ENCODE measurements at places on chromosomes 4 and X.

DNA sequence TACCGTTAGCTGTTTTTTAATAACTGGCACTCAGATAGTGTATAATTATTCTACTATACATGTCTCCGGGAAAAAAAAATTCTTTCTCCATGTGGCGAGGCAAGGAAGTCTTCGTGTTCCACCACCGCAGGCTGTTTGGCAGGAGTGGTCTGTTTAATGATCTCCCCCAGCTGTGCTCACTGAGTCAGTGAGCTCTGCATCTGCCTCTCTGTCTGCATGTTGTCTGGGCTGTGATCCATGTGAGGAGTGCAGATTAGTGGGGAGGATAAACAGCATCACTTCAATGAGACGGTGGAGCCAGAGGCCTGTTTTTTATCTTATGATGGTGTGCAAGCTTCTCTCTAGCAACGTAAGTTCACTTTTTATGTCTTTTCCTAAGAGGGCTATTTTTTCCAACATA lies 69.8 kb downstream of the RPS3A start:
- peak; percentile 87 for DNase-seq

- DNase-seq = no peak
Measured at GRCh38 chrX:39396358-39396995, 595.2 kb downstream of the MID1IP1 start.

- peak; percentile 43 for DNase-seq
Measured at GRCh38 chr4:16721613-16722291, 176.7 kb downstream of the LDB2 start.

DNA sequence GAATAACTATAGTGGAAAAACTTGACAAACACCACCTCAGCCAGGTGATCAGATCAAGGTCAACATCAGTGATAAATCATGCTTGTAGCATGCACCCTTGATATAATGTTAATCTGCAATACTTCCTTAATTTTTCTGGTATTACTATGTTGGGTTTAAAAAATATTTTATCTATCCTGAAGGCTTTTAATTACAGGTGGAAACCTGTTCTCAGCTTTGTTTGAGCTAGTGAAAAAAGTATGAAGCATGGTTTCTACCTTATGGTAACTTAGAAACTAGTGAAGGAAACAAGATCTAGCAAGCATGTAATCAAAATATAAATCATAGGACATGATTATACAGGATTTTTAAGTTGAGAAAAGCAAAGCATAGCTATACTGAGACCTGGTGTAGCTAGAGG lies 26.6 kb downstream of the MAOA start:
- DNase-seq = no peak

DNA sequence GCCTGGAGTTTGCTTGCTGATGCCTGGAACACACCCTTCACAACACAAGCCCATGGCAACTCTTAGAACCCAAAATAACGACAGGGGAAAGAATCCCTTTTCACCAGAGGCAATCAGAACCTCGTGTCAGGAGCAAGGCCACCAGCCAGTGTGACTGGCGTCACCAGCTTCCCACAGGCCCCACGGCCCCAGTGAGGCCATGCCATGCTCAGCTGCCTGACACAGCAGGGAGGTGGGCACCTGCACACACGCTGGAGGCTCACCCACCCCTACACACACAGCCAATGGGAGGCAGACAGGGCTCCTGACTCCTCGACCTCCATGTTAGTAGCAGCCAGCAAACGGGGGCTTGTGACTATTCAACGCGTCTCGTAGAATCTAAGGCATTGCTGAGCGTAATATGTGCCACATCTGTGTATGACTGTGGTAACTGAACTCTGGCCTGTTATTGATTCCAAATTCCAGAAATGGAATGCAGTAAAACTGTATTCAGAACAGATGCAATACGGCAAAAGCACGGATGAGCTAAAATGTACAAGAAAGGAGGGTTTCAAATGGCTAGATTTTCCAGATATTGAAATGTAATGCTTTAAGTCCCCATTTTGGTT lies 28.5 kb downstream of the RNF212 start:
- DNase-seq = no peak

DNA sequence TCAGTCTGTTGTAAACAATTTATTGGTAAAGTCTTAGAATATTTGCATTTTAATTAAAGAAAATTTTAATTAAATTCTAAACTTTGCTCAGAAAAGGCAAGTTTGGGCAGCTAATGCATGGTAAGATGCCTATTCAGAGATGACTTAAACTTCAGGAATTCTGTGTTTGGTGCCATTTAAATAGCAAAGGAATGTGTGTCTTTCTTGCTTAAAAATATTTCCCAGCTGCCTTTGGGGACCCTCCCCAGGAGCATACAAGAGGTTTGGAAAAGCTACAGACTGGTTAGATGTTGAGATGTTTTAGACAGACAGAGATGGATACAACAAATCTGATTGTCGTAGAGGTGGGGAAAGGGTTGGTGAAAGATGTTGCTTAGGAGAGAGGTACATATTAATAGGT lies 36.5 kb downstream of the AFF2 start:
- no peak for DNase-seq

DNA sequence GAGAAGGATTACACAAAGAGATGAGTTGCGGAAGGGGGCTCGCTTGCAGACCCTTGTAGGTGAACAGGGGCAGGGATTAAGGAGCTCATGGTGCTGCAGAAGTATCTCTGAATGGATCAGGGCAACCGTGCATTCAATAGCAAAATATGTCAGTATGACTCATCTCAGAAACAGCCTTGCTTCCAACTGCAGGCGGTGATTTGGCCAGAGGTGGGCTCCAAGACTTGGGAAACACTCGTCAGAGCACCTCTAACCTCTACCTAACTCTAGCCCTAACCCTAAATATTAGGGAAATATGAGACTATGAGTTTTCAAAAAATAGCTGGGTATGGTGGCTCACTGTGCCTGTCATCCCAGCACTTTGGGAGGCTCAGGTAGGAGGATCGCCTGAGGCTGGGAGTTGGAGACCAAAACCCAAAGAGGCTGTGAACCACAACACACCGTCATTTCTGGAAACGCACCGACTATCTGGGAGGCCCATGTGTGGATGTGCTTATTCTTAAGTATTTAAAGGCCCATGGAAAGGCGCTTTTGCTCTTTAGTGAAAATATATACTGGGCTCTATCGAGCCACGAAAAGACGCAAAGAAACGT lies 102.6 kb downstream of the DHRSX start:
- DNase-seq = peak; percentile 54

GRCh38 chr4:157072002-157072401 lies 3.9 kb upstream of the GLRB start:
- peak; percentile 52 for DNase-seq

DNA sequence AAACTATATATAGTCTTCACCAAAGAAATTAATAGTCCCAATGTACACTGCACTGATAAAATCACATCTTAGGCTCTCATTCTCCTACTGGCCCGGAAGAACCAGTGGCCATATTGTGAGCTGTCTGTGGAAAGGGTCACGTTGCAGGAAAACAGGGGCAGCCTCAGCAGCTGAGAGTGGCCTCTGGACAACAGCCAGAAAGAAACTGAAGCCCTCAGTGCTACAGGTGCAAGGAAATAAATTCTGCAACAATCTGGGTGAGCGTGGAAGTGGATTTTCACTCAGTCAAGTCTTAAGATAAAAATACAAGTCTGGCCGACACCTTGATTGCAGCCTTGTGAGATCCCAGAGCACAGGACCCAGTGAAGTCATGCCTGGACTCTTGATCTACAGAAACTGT lies 3.2 kb upstream of the SLC25A14 start:
- DNase-seq = no peak
